ENCODE measurements at places on chromosomes 6 and 20.

- DNase-seq, result no peak
Observed at GRCh38 chr6:5981126-5982026, 25.3 kb downstream of the NRN1 start.

DNA sequence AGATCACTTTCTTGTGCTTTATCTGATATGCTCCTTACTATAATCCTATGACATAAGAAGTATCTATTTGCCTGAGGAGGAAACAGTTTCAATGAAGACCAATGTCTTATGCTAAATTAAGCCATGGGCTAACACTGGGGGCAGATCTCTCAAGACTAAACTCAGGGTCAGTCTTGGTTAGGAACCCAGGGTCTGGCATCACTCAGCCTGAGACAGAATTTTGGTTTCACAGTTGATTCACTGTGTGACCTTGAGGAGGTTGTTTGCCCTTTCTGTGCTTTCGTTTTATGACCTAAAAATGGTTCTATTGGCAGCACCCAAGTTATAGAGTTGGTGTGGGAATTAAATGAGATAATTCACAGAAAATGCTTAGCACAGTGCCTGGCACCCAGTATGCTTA is 4.9 kb upstream of the BCAS1 start:
- DNase-seq, result no peak

DNA sequence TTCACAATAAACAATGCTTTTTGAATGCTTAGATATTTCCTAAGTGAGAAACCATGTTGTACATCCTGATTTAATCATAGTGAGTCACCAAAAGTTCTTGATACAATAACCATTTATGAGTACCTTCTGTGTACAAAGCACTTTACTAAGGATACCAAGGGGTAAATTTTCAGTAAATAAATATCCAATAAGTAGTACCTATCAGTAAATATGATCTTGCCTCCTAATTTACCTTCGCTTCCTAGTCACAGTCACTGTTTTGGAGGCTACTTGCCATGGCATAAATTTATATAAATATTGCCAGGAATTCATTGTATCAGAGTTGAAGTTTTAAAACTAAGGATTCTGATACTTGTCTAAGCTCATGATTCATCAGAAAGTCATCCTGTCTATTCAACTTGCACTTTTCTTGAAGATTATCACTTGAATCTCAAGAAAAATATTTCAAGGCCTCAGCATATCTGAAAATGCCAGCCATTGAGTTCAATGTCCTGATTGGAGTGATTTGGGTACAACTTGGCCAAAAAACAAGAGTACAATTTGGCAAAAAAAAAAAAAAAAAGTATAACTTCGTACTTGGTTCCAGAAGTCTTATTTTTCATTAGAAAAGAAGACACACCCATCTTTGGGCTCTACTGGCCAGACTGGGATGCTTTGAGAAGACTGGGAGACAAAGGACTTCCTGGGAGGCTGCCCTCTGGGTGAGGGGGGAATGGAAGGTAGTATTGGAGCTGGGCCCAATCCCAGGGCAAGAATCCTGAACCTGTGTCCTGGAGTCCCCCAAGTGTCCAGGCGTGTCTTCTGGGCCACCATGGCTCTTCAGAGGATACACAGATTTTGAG is 32.8 kb downstream of the RAB22A start:
- no peak for DNase-seq

DNA sequence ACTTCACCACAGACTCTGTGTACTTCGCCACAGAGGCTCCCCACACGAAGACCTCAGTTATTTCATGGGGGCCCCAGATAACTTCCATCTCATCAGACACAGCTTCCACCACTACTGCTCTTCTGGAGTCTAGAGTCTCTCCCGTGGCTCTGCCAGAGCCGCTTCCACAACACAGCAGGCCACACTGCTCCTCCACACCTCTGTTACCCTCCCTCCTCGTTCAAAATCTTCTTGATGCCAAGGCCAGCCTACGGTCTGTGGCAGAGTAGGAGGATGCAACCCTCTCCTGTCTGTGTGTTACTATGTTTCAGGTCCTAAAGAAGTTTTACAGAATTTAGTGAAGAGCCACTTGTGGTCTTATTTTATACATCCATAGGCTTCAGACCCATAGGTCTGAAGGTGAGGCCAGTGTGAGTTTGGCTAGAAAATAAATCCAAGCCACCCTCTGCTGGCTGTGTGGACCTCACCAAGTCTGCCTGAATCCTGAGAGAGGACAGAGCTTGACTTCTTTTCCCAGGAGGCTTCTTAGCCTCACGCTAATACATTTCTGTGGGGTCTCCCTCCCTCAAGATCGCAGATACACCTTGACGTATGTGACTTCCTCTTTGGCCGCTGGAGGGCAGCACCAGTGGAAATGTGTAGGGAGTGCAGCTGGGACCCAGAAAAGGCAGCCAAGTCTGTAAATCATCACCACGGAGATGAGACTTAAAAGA is 197.7 kb downstream of the FAXC start:
- peak; percentile 2 for DNase-seq

DNA sequence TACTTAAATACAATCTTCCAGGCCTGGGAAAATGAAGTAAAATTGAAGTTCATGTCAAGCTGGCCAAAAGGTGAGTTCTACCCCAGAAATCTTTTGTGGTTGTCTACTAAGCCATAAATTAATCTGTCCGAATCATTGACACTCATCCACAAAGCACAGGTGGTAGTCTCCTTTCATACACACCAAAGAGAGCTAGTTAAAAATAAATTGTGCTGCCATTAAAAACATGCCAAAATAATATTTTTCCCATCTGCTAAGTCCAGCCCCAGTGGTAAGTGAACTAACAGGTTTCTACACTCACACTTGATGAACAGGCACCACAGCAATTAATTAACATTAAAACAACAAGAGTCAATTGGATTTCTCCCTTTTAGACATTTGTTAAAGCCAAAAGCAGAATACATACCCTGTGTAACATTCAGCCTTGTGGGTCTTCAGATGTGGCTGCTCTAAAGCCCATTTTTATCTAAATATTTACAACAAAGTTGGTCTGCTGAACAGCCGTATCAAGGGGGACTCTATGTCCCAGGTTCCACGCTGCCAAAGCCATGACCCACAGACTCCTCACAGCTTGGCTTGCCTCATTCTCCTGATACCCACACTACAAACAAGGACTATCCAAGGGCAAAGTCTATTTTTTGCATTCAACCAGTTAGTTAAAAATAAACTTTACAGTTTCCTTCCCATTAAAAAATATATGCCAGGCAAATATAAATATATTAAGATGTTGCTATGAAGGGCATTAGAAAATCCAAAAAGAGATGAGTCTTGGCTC is 490.4 kb downstream of the BMP2 start:
- DNase-seq, result no peak

- DNase-seq, result no peak
Observed at GRCh38 chr6:158787395-158787794, 31.8 kb downstream of the EZR start.

GRCh38 chr6:154356690-154357089 is at the start of gene IPCEF1:
IPCEF1 (minus strand) TSS chr6:154356803; CDS start chr6:154265947, 90,856 bp downstream.
- DNase-seq, result no peak
